ENCODE measurements at places on chromosomes 12 and 14.
A peak's percentile ranks its signal among the peaks of the same experiment; 100 is the strongest.

- no peak for DNase-seq
These were observed 190.8 kb upstream of the C14orf180 start for GRCh38 chr14:104388541-104389325.

DNA sequence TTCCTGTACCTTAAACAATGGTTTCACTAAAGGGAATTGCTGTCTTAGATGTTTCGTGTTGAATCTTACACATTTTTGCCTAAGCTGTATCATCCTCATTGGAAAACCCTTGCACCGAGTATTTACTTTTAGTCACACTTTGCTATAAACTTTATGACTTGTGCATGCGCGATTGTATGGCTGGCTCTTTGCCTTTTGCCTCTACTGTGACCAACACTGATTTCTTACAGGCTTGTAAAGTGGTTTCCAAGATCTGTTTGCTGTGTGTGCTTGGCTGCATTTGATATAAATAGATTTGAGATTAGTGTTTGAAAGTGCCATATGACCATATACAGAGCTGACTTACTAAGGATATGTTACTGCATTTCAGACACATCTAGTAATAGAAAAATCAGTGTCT lies 40.5 kb downstream of the RASSF3 start:
- DNase-seq = no peak

- DNase-seq = no peak
These were observed 107.5 kb downstream of the KITLG start for GRCh38 chr12:88472775-88473174.

DNA sequence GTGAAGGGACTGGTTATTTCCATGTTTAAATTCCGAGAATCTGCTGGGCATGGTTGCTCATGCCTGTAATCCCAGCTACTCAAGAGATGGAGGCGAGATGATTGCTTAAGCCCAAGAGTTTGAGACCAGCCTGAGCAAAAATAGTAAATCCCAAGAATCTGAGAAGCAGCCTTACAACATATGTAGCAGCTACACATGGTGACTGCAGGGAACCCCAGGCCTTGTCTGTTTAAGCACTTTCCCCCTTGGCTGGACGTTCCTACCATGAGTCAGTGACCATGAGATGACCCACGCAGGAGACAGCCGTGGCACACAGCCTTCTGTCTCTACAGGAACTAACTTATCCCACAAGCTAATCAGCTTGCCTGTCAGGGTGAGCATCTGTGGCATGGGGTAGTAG lies 5.5 kb upstream of the SLC24A4 start:
- no peak for DNase-seq

- no peak for DNase-seq
These were observed 25.9 kb upstream of the KCNA5 start for GRCh38 chr12:5017638-5018348.

DNA sequence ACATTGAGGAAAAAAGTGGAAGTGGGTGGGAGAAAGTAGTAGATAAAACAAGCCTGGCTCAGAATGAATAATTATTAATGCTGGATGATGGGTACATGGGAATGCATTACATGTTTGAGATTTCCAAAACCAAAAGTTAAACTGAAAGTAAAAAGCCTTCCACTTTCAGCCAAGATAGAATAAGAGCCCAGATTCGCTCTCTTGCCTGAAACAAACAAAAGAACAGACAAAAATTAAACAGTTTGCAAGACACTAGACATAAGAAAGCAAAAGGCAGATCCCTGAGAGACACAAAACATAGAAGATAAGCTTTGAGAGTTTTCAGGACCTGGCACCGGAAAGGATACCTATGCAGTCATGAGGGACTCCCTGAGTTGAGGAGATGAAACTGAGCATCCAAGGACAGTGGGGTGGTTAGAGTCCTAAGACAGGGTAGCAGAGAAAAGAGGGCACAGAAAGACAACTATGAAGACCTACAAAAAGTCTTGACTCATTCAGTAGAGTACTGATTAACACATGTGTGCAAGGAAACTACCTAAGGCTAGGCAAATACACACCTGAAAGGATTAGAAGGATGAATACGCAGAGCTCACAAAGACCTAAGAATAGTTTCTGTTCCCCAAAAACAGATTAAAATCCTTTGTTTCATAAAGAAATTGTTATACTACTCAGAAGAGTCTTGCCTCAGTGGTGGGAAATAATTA lies 54.1 kb downstream of the CEP83 start:
- DNase-seq = no peak

GRCh38 chr12:93186131-93186530 lies 191.6 kb upstream of the NUDT4 start:
- no peak for DNase-seq

- no peak for DNase-seq
These were observed 93.7 kb downstream of the DHRS2 start for GRCh38 chr14:23729720-23730387.

DNA sequence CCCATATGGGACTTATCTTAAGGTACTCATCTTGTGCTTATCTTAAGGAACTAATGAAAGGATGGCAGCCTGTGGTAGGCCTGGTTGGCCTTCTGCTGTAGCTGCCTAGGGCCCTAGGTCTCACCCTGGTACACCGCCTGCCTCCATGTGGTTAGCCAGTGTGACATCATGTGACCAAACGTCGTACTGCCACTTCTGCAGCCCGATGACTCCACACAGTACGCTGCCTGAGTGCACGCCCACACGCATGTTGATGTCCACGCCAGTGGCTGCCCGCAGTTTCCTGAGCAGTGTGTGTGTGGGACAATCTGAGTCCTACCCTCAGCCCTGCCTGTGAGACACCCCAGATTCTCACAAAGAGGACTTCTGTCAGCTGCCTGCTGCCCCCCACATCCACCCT lies 5.1 kb downstream of the ADCY4 start:
- no peak for DNase-seq

GRCh38 chr12:116919247-116919661 lies 8.5 kb downstream of the FBXW8 start:
- DNase-seq = no peak

DNA sequence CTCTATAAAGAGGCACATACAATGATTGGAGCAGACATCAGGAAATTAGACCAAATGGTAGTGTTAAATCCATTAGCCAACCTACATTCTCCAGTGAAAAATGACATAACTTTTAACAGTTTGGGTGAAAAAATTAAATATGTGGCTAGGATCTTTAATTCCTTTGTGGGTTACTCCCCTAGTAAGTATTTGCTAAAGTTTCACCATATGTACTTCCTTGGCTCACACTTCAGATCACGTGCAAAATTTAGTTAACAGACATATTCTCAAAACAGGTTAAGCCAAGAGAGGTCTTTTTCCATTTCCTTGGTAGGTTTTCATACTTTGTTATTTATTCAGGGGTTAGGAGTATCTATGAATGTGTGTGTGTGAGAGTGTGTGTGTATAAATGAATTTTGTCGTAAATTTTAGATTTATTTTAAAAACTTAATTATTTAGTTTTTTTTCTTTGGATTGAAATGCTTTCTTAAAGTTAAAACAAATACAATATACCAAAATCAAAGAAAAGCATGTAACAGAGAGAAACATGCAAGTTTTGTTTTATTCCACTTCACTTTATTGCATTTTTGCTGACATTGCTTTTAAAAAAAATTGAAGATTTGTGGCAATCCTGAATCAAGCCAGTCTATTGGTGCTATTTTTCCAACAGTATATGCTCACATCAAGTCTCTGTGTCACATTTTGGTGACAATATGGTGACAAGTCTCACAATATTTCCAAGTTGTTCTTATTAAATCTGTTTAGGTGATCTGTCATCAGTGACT lies 258.7 kb downstream of the FLRT2 start:
- peak; percentile 5 for DNase-seq

GRCh38 chr12:116382686-116383530 lies 105.4 kb upstream of the MED13L start:
- DNase-seq = peak; percentile 98

DNA sequence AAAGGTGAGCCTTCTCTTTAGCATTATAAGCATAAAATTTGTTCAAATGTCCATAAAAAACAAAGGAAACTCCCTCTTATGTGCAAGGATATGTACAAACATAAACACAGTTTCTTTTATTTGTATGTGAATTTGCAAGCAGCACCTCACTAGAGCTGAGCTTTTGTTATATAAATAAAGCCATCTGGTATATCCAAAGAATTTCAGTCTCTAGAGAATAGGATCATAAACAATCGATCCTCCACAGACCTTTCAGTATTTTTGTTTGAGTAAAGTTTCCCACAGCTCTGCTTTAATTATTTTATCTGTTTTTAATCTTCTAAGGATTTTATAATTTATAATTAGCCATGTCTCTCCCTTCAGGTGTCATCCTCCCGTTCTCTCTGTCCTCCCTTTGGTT lies 89.2 kb downstream of the OTOGL start:
- DNase-seq = no peak

- no peak for DNase-seq
These were observed 736.6 kb upstream of the SEL1L start for GRCh38 chr14:82270286-82270685.

- DNase-seq = no peak
These were observed 11.1 kb downstream of the KRT75 start for GRCh38 chr12:52423035-52423434.

DNA sequence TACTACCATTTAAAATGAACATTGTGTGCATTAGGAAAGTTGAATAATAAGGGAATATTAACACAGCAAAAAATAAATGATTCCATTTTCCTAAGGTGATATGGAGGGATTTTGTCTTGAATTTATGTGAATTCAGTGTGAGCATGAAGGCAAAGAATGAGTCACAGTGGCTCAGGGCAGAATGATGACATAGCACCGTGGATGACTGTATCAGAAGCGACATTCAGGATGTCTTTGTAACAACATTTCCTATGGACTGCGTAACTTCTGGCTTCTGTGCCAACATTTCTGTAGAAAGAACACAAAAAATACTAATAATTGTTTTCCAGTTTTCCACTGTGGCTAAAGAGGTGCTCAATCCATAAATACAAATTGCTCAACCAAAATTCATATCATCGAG lies 54.6 kb downstream of the TTC8 start:
- peak; percentile 28 for DNase-seq

GRCh38 chr14:75969891-75970290 lies 11.9 kb downstream of the TGFB3 start:
- no peak for DNase-seq

DNA sequence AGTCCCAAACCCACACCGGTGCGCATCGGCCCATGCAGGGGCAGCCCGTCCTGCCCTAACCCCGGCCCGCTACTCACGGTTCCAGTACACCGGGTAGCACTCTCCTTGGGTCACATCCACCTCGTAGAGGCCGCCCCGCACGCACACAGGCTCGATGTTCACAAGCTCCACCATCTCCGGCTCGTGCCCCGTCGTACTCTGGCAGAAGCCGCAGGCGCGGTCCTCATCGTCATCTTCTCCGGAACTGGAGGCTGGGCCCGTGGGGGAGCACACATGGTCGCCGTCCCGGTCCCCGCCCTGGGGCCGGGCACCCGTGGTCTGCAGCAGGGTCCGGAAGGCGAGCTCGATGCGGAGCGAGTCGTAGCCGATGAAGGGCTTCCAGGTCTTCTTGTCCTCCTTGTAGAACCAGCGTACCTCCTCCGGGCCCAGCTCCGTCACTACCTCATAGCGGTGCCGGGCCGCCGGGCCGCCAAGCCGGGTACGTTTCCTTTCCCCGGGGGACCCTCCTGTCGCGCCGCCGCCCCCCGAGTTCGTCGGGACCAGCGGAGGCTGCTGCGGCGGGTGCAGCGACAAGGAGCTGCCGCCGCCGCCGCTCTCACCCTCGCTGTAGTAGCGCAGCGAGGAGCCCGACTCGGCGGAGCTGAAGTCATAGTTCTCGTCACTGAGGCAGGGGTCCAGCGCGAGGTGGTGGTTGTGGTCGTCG lies 788 bp downstream of the DDHD1 start:
- no peak for DNase-seq

DNA sequence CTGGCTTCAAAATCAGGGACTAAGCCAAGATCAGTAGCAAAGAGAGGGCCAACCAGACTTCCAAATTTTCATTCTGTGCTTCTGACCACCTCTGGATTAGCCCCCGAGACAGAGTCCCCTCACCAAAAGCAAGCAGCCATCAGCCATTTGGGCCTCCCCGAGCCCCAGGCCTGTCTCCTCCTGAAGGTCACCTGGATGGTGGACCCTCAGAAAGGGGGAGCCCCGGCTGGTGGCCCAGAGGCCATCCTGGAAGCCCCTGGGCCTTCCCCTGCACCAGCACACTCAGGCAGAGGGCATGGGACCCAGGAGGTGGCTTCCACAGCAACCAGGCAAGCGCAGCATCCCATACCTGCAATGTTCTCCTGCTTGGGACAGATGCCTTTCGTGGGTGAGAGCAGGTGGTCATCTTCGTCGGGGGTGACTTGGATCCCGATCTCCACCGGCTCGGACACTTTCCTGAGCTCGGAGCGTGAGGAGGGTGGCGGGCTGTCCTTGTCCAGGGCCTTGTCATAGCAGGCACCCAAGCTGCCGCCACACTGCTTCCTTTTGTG lies 14.8 kb downstream of the BCL11B start:
- DNase-seq = no peak

DNA sequence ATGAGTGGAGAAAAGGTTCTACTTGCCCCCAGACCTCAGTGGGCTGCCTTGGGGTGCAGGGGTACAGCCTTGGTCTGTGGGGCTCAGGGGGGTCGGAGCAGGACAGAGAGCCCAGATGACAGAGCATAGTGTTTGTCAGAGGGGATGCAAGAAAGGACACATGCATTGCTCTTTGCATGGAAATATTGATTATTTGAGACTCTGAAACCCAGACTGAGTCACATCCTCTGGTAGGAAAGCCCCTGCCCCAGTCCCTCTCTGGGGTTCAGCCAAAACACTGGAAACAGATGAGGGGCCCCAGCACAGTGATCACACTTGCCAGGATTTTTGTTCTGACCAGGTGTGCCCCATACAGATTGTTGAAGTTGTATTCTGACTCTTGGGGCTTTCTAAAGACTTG lies 1094.4 kb downstream of the BCL11B start:
- no peak for DNase-seq

- DNase-seq = peak; percentile 21
These were observed 247.4 kb downstream of the GALC start for GRCh38 chr14:87745507-87746118.

DNA sequence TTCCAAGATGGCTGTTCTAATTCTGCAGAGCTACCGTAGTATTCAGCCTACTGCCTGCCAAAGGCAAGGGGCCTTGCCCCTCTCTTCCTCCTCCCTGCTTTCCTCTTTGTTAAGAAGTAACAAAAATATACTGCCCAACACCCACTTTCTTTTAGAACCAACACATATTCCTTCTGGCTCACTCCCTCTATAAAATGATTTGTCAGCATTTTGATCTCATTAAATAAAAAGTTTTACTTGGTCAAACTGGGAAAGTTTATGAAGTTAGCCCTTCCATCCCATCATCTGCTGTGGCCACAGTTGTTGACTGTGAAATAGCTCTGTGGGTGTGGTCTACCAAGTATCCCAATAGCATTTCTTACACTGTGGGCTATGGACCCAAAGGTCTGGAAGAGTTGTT lies 472.4 kb downstream of the ZFP36L1 start:
- no peak for DNase-seq

GRCh38 chr14:103129301-103130016 lies 6.2 kb downstream of the TNFAIP2 start:
- no peak for DNase-seq

All from fibroblast of skin of left quadriceps (primary cell).